Frontal cortex (tissue), 4 donors: ENCODE measurements at places on chromosomes 1 and 21. TPM values are rescaled to one million over a fixed set of nuclear protein-coding genes. Genes with fewer than 3 reads are reported as not detected.
A peak's percentile ranks its signal among the peaks of the same experiment; 100 is the strongest.

GRCh38 chr1:157830887-157831286 lies 10.7 kb downstream of the CD5L start:
- no peak for DNase-seq

DNA sequence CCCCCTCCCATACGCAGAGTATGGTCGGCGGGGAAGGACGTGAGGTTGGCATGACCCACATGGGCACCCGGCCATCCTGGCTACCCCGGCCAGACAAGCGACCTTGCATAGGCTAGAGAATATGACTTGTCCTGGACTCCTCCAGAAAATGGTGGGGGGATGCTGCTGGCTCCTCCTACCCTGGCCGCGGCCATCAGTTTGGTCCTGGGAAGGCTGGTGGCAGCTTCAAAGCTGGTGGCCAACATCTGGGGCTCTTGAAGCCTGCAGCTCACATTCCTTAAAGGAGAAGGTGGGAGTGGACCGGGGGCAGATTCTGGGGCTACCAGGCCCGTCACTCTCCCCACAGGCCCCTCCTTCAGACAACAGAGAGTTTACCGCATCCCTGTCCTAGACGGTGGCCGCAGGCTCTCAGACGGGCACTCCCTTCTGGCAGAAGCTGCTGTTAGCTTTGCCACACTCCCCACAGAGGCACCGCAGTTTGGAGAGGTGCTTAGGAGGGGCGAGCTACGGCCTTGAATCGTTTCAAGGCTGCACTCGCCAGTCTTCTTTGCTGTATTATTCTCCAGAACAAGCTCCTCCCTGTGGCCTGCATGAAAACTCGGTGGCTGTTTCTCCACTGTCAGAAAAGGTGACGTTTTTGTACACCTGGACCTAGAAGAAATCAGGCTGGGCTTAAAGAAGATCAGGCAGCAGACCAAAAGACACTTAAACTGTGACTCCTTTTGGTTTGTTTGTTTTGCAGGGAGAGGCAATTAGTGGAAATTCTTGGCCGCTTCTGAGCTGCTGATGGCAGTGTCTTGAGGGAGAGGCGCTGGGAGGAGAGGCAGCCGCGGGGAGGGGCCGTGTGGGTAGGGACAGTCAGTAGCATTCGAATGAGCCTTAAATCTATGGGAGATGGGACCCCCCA lies 68.0 kb downstream of the RUNX3 start:
- no peak for DNase-seq

DNA sequence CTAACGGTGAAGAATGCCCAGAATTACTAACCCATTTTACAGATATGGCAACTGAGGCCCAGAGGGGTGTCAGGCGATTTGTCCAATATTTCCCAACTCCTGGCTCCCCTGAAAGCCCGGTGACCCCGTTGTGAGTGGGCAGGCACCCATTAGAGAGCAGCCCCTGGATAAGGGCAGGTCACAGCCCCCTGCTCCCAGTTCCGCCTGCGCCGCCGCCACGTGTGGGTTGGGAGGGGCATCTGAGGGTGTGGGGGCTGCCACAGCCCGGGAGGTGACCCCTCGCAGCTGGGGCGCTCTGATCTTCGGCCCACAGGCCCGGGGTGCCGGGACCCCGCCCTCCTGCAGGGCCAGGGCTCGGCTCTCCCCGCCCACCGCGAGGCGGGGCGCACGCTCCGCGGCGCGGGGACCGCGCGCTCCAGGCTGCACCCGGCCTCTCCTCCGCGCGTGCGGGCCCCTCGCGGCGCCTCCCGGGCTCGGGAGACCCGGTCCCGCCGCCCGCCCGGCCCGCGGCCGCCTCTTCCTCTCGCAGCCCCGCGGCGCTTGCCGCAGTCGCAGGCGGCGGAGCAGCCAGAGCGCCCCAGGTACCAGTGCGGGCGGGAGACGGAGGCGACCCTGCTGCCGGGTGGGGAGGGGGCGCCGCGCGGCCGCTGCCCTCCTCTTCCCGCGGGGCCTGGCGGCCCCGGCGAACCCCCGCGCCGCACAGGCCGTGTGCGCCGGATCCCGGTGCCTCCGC lies at the start of gene HTR6:
Gene HTR6 (plus strand): TSS at position 423 of the 733 bp plus-strand sequence. CDS start 879 bp downstream, outside the sequence.
- peak; percentile 69 for DNase-seq

GRCh38 chr1:3690282-3691065 lies 38.2 kb downstream of the TP73 start:
- DNase-seq = no peak

The KLHDC9 gene
- 4.5 TPM for total RNA-seq

The SPSB1 gene
- total RNA-seq = 2.9 TPM

The SPATA46 gene
- not detected for total RNA-seq

The NCAM2 gene
- total RNA-seq = 63.6 TPM
